ENCODE measurements at places on chromosomes 1 and 21. TPM values are rescaled to one million over a fixed set of nuclear protein-coding genes. Genes with fewer than 3 reads are reported as not detected.

The HES3 gene
- not detected for total RNA-seq

The CR1 gene
- total RNA-seq, result not detected

The ADORA3 gene
- total RNA-seq, result not detected

The NCMAP gene
- total RNA-seq, result not detected

The DISC1 gene
- 19.9 TPM for total RNA-seq

The KCNK2 gene
- total RNA-seq, result under 0.01 TPM

The RNU1-3 gene
- total RNA-seq, result under 0.01 TPM

The PLD5 gene
- total RNA-seq, result not detected

The TTC39A gene
- 4.1 TPM for total RNA-seq

The KIAA1614 gene
- 6.1 TPM for total RNA-seq

DNA sequence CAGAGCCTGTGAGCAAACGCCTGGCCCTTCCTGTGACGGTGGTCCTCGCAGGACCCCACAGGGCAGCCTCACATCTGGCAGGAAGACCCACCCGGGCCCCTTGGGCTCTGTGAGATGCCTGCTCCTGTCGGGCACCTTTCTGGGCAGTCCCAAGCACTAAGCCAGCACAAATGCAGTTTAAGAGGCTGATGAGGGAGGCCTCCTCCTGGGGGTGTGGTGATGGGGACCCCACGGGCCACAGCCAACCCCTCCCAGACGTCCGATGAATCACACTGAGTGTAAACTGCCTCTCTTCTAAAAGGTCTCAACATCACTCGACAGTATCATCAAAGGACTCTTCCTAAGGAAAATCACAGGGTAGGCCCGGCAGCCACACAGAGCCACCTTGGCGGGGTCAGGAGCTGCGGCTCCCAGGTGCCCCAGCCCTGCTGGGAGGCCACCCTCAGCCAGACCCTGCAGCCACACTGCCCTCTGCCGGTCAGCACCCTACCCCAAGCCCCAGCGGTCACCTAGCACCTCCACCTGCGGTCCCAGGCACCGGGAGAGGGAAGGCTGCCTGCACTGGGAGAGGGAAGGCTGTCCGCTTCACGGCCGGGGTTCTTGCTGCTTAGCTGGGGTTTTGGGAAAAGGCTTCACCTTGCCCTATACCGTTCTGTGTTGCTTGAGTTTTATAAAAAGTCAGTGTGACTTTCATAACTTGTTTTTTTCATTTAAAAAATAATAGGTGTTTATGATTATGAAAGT lies 3.9 kb upstream of the PRKCZ start:
- peak; percentile 68 for DNase-seq

DNA sequence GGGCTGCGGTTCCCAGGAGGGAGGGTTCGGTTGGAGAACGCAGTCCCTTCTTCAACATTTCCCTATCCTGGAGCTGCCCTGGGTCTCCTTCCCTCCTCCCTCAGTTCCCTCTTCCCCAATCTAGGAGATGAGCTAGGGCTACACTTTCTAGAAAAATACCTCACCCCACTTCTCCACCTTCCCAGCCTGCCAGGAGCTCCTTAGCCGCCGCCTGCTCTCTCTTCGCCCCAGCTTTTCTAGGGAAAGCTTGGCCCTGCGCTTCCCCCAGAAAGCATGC lies 488 bp upstream of the ADAMTS1 start:
- peak; percentile 5 for DNase-seq

GRCh38 chr1:56728964-56729363 lies 83.8 kb downstream of the PRKAA2 start:
- DNase-seq, result no peak

DNA sequence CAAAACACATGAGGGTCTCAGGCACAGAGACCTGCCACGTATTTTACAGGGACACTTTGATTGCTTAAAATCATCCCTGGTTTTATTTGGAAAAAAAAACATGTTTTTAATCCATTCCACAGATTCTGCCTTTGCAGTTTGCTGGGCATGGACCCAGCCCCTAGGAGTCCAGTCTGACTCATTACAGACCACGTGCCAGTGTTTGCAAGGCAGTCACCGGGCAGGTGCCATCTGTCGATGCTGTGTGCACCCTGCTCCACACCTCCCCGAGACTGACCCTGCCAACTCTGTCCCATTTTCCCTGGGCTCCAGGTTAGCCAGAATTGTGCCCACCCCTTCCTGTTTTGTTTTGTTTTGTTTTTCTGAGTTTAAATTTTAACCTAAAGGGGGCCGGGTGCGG lies 148.4 kb upstream of the TMEM51 start:
- no peak for DNase-seq

- DNase-seq, result no peak
These were observed 10.5 kb downstream of the SERINC2 start for GRCh38 chr1:31423418-31423947.

DNA sequence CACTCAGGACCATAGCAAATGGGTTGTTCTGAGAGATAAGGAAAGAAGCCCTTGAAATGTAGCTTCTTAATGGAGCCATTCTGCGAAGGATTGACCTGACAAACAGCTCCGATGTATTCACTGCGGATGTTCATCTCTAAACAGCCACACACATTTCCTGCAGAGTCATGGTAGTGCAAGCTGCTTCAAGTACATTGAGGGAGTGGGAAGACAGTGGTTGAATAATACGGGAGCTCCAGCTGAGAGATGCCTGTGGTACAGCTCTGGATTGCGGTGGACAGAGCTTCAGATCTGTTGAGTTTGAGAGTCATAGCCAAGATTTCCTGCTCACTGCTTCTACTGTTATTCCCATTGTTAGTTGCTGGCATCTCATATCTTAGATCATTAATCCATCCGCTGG lies 86.6 kb downstream of the ZBTB18 start:
- peak; percentile 69 for DNase-seq

DNA sequence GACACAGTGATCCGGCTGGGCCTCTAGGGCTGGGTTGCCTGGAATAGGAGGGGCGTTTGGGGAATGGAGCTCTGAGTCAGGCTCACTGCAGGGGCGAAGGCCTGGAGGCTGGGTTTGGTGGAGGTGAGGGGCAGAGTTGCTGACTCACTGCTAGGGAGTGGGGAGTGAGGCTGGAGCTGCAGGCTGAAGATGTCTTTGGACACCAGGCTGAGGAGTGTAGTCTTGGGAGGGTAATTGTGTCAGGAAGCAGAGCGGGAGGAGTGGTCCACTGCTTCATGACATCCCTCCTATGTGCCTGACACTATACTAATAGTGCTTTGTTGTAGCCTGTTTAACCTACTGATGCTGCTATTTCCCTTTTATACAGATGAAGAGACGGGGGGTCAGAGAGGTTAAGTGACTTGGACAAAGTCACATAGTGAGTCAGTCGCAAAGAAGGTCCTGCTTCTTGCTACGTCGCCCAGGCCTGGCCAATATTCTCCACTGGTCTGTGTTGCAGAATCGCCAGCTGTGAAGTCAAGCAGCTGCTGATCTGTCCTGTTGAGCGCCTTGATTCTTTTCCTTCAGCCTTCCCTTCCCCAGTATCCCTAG lies 13.6 kb downstream of the ACTL8 start:
- DNase-seq, result no peak

- DNase-seq, result no peak
These were observed 23.9 kb downstream of the HSF2BP start for GRCh38 chr21:43635436-43635835.

- peak; percentile 95 for DNase-seq
These were observed 22.5 kb downstream of the ANP32E start for GRCh38 chr1:150213170-150214098.

GRCh38 chr1:18069903-18070302 lies 37.7 kb upstream of the IGSF21 start:
- DNase-seq, result no peak

DNA sequence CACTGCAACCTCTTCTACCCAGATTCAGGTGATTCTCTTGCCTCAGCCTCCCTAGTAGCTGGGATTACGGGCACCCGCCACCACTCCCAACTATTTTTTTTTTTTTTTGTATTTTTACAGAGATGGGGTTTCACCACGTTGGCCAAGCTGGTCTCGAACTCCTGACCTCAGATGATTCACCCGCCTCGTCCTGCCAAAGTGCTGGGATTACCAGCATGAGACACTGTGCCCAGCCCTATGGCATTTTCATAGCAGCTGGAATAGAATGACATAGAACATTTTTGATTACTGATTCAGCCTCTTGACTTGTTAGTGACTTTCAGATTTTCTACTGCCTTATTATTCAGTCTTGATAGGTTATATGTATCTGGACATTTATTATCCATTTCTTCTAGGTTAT lies 1046.2 kb downstream of the AMY1C start:
- DNase-seq, result no peak

GRCh38 chr1:161088587-161089110 lies 709 bp downstream of the NECTIN4 start:
- DNase-seq, result peak; percentile 18

GRCh38 chr1:115306146-115306545 lies 31.9 kb downstream of the NGF start:
- DNase-seq, result no peak

DNA sequence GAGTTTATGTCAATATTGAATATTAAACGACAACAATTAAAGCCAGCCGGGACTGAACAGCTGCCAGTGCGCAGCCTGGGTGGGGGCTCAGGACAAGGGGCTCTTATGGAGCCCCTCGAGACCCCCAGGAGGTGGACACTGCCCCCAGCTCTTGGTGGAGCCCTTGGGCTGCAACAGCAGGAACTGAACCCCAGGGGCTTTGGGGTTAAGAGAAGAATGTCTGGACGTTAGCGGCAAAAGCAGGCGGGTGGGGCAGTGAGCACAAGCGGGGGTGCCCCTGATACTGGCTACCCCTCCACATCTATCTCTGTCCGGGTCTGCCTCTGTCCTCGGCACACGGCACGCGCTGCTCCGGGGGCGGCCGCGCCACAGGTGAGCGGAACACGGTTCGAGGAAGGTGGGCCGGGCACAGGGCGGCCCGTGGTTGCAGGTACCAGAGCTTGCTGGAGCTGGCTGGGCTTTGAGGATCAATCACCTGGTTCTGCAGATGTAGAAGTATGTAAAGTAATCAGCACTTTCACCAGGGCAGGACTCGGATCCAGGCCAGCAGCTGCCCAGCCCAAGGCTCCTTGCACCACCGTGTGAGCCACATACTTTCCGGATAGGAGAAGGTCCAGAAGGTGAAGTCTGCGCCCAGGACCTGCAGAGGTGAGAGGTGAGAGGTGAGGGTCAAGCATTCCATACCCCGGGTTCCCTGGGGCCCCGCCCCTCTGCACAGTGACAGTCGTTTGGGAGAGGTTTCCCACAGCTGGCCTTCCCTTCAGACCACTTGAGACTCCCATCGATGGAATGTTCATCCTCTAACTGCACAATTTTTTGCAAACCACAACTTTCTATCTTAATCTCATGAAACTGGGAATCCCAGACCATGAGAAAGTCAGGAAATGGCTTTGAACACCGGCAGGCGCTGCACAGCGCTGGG lies 12.4 kb upstream of the POFUT2 start:
- DNase-seq, result no peak
